ENCODE measurements at places on chromosomes 1 and 21. TPM values are rescaled to one million over a fixed set of nuclear protein-coding genes. Genes with fewer than 3 reads are reported as not detected.

FCRL2 gene
- polyA plus RNA-seq, result 236 TPM

TEDDM1 gene
- not detected for polyA plus RNA-seq

RUNX3 gene
- polyA plus RNA-seq, result 22.1 TPM

MAN1C1 gene
- 4.6 TPM for polyA plus RNA-seq

REN gene
- polyA plus RNA-seq, result not detected

HEYL gene
- polyA plus RNA-seq, result 3.1 TPM

NKAIN1 gene
- 0.08 TPM for polyA plus RNA-seq

DNAJC6 gene
- polyA plus RNA-seq, result 0.20 TPM

- H3K36me3 ChIP-seq, result peaks cover 13% of the 10 kb centered on the region
- H3K4me1 ChIP-seq, result no peaks in the 10 kb centered on the region
- H3K27me3 ChIP-seq, result no peaks in the 10 kb centered on the region
- H3K4me3 ChIP-seq, result no peak overlapping the region
- no peak for DNase-seq
Observed at GRCh38 chr21:36203603-36203889, 46.9 kb downstream of the DOP1B start.

- no peaks in the 10 kb centered on the region for H3K27me3 ChIP-seq
- no peak overlapping the region for H3K27ac ChIP-seq
- H3K36me3 ChIP-seq, result no peaks in the 10 kb centered on the region
- H3K4me1 ChIP-seq, result peaks cover 24% of the 10 kb centered on the region
Observed at GRCh38 chr21:39186676-39187075, 3.4 kb upstream of the PSMG1 start.

- H3K36me3 ChIP-seq, result no peaks in the 10 kb centered on the region
- H3K4me1 ChIP-seq, result no peaks in the 10 kb centered on the region
- no peaks in the 10 kb centered on the region for H3K27me3 ChIP-seq
- no peak overlapping the region for H3K4me3 ChIP-seq
- no peak for DNase-seq
Observed at GRCh38 chr21:40681164-40681859, 165.6 kb downstream of the DSCAM start.

- no peak overlapping the region for H3K27ac ChIP-seq
- no peak for DNase-seq
- no peaks in the 10 kb centered on the region for H3K36me3 ChIP-seq
- H3K27me3 ChIP-seq, result no peaks in the 10 kb centered on the region
Observed at GRCh38 chr1:65965112-65965996, 172.7 kb downstream of the PDE4B start.

DNA sequence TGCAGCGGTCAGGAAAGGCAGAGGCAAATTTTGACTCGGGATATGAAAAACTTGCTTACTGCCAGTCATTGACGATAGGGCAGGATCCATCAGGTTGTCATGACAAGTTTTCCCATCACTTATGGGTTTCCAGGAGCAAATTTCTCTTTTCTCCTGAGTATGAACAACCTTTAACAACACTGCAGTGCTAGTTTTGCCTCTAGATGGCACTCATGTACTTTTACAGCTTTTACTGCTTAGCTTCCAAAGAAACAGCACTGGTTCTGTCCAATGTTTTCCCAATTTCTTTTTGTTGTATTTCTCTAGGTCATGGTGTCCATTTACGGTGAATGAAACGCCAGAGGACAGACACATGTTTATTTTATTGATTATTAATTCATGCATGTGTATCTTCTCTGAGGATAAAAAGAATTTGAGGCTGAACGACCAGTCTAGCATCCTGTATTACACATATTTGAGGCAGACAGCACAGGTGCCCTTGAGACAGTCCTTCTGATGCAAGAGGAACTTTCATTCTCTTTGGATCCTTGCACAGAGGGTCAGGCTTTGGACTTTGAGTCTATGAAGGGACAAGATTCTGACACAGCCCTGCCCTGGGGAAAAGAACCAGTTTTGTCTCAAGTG is 112.3 kb upstream of the TRABD2B start:
- no peak for DNase-seq
- no peaks in the 10 kb centered on the region for H3K36me3 ChIP-seq
- H3K4me1 ChIP-seq, result no peaks in the 10 kb centered on the region
- H3K4me3 ChIP-seq, result no peak overlapping the region
- no peaks in the 10 kb centered on the region for H3K27me3 ChIP-seq

GRCh38 chr1:215273838-215274516 is 191.4 kb downstream of the KCNK2 start:
- no peak overlapping the region for H3K27ac ChIP-seq
- H3K4me1 ChIP-seq, result no peaks in the 10 kb centered on the region
- no peak for DNase-seq

- peaks cover 44% of the 10 kb centered on the region for H3K4me1 ChIP-seq
- H3K27ac ChIP-seq, result no peak overlapping the region
- peaks cover 7% of the 10 kb centered on the region for H3K36me3 ChIP-seq
- no peak for DNase-seq
Observed at GRCh38 chr1:183879494-183879893, 74.6 kb downstream of the RGL1 start.

DNA sequence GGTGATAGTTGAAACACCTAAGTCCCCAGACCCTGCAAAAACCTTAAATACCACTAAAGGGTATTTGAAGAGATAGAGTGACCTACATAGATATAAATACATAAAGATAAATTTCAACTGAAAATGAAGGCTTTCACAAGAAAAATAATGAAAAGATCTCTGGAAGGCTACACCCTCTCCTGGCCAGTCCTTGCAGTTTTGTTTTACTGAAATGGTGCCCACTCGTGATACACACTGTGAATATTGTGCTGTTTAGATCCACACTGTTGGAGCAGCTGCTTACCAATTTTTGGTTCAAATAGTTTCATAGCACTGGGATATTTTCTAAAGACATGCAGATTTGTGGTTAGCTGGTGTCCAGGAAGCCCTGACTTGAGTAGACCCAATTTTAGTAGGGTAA is 31.5 kb upstream of the RNF187 start:
- no peaks in the 10 kb centered on the region for H3K36me3 ChIP-seq
- DNase-seq, result no peak
- H3K4me1 ChIP-seq, result peaks cover 21% of the 10 kb centered on the region
- no peak overlapping the region for H3K27ac ChIP-seq
- no peak overlapping the region for H3K4me3 ChIP-seq

- peak overlapping the region; percentile 7 for H3K4me3 ChIP-seq
- no peaks in the 10 kb centered on the region for H3K27me3 ChIP-seq
- peaks cover 31% of the 10 kb centered on the region for H3K4me1 ChIP-seq
- H3K36me3 ChIP-seq, result no peaks in the 10 kb centered on the region
- DNase-seq, result no peak
Observed at GRCh38 chr21:29238053-29238966, 60.4 kb upstream of the BACH1 start.

- no peaks in the 10 kb centered on the region for H3K27me3 ChIP-seq
- no peaks in the 10 kb centered on the region for H3K36me3 ChIP-seq
- H3K27ac ChIP-seq, result no peak overlapping the region
- no peak overlapping the region for H3K4me3 ChIP-seq
- no peaks in the 10 kb centered on the region for H3K4me1 ChIP-seq
Observed at GRCh38 chr21:18430341-18430740, 26.8 kb upstream of the TMPRSS15 start.

GRCh38 chr1:88773540-88774150 is 89.6 kb downstream of the PKN2 start:
- peaks cover 99% of the 10 kb centered on the region for H3K36me3 ChIP-seq
- no peak overlapping the region for H3K27ac ChIP-seq
- no peaks in the 10 kb centered on the region for H3K4me1 ChIP-seq
- H3K27me3 ChIP-seq, result no peaks in the 10 kb centered on the region

DNA sequence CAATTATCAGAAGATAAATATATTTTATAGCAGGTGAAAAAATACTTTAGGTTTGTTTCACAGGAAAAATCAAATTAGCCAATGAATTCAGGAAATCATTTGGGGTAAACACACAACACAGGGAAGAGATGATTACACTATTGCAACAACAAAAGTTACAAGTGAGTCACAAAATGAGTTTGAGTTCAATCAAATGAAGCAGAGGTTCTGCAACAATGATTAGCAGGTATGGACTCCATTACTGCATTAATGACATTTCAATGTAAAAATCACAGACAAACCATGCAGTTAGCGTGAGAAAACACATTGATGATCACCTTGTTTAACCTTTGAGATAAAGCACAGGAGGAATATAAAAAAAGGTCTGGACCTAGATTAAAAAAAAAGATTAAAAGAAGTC is 9.7 kb downstream of the ADGRL4 start:
- H3K27me3 ChIP-seq, result no peaks in the 10 kb centered on the region
- no peak for DNase-seq
- no peaks in the 10 kb centered on the region for H3K36me3 ChIP-seq
- no peak overlapping the region for H3K27ac ChIP-seq
- H3K4me1 ChIP-seq, result no peaks in the 10 kb centered on the region
- no peak overlapping the region for H3K4me3 ChIP-seq

- no peak overlapping the region for H3K4me3 ChIP-seq
- no peaks in the 10 kb centered on the region for H3K4me1 ChIP-seq
- no peaks in the 10 kb centered on the region for H3K36me3 ChIP-seq
- no peaks in the 10 kb centered on the region for H3K27me3 ChIP-seq
- DNase-seq, result no peak
- H3K27ac ChIP-seq, result no peak overlapping the region
Observed at GRCh38 chr1:57307392-57308170, 116.3 kb downstream of the DAB1 start.
